Jurkat, Clone E6-1 (cell line): ENCODE measurements at places on chromosomes 2 and 18.

- no peak for DNase-seq
These were observed 60.8 kb downstream of the MBP start for GRCh38 chr18:77071711-77072292.

GRCh38 chr2:14454202-14454601 is 178.3 kb upstream of the LRATD1 start:
- no peak for DNase-seq

- DNase-seq = peak; percentile 41
These were observed 443.6 kb upstream of the HNRNPA3 start for GRCh38 chr2:176769021-176769420.

- DNase-seq = no peak
These were observed 17.1 kb downstream of the HDAC4 start for GRCh38 chr2:239383759-239384156.

DNA sequence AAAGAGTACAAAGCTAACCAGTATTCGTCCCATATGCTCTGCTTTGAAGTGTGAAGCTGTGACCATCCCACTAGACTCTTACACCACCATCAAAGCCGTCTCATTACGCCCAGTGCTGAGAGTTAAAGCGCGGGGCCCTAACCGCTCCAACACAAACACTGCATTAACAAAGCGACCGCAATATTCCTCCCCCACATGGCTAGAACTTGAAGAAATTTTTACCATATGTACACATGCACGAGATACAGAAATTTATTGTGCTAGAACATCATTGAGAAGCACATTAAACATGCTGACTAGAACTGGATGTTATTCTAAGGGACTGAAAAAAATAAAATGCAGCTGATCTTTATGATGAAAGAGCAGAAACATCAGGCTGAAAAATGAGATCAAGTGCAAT is 20.5 kb downstream of the FTCDNL1 start:
- no peak for DNase-seq

- no peak for DNase-seq
These were observed 11.0 kb upstream of the FARP2 start for GRCh38 chr2:241344925-241345651.

GRCh38 chr18:58400331-58400870 is 228.5 kb downstream of the ALPK2 start:
- DNase-seq = peak; percentile 7

DNA sequence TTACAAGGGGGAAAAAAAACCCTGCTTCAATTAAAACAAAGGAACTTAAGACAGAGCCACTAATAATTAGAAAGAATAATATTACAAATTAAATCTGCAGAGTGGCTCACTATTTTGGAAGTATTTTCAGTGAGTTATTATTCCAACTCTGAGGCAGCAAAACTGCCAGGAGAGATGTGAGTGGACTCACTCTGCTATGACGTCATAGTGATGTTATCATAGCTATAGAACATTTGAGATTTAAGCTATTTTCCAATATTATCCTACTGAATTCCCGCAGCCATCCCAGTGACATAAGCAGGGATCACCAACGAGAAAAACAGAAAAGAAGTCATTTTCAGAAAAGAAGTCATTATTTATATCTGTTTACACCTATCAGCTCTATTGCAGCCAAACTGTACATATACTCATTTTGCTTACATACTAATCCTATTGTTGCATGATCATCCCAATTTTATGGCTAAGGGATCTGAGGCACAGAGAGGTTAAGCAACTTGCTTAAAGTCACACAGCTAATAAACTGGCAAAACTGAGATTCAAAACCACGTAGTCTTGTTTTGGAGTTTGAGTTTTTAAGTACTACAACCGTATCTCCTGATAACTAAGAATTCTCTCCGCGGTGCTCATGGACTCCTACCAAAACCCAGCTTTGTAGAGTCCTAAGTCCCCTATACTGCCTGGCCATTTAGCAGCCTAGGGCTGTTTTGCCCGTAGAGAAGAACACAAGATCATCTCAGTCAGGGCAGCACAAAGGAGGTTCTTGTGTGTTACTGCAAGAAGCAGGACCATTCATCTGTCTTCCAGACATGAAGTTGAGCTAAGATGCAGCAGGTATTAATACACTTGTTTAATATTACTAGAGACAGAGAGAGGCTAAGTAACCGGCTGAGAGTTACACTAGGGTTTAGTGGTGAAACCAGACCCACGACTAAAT is 299.8 kb downstream of the TCF4 start:
- DNase-seq = no peak

DNA sequence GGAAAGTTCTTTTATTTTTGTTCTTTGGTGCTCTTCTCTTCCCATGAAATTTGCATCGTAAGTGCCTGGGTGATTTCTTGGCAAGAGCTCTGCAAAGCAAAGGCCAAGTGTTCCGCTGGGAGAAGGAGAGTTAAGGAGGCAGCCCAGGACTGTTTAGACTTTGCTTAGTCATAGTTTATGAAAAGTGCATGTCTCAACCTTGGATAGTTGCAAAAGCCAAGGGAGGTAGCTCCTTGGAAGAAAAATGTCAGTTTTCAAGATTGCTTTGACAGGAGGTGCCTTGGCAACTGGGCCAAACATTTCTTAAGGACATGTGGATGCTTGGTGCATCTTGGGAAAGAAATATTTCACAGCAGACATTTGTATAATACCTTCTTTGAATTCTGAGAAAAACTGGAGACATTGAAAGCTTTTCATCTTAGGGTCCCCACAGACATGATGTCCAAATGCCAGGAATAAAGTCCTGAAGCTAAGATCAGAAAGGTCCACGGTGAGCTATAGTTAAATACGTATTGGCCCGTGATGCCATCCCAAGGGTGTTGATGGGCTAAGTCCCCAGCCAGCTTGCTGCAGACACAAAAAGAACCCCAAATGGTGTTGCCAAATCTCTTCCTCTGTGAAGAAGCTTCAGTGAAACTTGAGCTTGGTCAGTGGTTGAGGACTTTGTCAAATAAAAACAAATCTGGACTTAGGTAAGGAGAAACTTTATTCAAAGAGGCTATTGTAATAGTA is 96.3 kb upstream of the THUMPD2 start:
- no peak for DNase-seq

- no peak for DNase-seq
These were observed 167.2 kb upstream of the REV1 start for GRCh38 chr2:99656994-99657393.

DNA sequence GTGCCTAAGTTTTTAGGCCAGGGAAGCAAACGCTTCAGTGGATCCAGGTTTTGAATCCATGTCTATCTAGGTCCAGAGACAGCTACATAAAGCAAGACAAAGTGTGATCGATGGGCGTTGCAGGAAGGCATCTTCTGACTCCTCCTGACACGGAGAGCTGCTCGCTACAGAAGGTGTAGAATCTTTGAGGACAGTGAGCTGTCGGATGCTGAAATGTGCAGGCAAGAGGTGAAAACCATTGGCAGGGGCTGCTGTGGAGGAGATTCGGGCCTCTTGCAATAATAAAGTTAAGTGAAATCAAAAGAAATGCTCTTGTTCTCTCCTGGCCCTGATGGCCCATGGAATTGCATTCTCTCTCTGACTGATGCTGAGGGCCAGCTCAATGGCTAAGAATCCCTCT is 336.2 kb downstream of the CYRIA start:
- no peak for DNase-seq
